ENCODE measurements at places on chromosomes 5 and 9. TPM values are rescaled to one million over a fixed set of nuclear protein-coding genes. Genes with fewer than 3 reads are reported as not detected.

NEURL1B gene
- 5.1 TPM for total RNA-seq

DMGDH gene
- 2.9 TPM for total RNA-seq

PITX1 gene
- total RNA-seq: not detected

PLEKHG4B gene
- total RNA-seq: 5.4 TPM

IFNA2 gene
- not detected for total RNA-seq

UGT3A1 gene
- 0.21 TPM for total RNA-seq

SHB gene
- total RNA-seq: 39.1 TPM

STKLD1 gene
- total RNA-seq: 0.27 TPM

CDKN2B gene
- 28.3 TPM for total RNA-seq

OR1N1 gene
- total RNA-seq: not detected

DNA sequence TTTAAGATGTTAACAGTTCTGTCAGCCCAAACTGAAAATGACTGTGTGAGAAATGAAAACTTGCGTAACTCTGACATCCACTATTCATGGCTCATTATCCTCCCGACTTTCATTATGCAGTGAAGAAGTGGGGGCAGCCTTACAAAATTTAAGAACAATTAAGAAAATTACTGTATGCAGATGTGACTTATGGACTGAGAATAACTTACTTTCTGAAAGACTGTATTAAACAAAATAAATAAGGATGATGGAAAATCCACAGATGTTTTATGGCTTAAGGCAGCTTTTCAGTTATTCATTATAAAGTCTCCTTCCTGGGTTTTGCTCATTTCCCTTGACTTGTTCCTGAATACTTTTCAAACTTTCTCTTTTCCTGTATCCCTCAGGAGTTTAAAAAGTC is 55.2 kb downstream of the GRIN3A start:
- no peak for DNase-seq

- DNase-seq: peak; percentile 7
Measured at GRCh38 chr5:123543438-123543837, 31.5 kb downstream of the CSNK1G3 start.

DNA sequence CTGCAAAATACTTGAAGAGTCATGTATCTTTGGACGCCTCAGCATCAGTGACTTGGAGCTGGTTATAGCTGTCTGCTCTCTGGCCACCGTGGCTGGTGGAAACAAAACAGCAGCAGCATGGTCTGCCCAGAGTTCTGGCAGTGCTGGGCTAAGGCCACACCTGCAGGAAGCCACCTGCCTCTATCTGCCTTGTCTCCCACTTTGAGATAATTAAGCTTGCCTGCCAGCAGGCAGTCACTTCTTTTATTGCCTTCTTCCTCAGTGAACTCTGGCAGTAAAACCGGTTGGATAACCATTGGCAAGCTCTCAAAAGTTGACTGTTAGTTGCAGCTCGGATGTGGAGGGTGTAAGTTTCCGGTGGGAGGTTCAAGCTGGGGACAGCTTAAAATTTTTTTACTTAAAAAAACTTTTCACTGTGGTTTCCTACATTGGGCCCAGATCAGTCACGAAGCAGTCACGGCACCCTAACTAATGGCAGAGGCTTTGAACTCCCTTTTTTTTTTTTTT is 4.9 kb downstream of the SMIM3 start:
- no peak for DNase-seq

DNA sequence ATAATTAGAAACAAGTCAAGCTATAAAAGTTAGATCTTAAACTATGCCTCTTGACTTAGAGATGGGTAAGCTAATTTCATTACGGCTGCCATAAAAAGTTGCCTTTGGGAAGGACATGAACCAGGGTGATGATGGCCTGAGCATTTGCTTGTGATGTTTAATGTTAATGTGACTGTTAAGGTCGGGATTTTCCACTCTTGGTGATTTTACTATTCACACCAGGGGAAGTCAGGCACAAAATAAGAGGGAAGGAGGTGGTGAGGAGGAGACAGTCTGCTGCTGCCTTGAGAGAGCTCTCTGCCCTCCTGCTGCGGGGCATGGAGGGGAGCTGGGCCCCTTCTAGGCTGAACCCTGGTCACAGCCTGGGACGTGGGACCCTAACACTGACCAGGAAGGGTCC is 34.4 kb downstream of the AHRR start:
- DNase-seq: no peak

DNA sequence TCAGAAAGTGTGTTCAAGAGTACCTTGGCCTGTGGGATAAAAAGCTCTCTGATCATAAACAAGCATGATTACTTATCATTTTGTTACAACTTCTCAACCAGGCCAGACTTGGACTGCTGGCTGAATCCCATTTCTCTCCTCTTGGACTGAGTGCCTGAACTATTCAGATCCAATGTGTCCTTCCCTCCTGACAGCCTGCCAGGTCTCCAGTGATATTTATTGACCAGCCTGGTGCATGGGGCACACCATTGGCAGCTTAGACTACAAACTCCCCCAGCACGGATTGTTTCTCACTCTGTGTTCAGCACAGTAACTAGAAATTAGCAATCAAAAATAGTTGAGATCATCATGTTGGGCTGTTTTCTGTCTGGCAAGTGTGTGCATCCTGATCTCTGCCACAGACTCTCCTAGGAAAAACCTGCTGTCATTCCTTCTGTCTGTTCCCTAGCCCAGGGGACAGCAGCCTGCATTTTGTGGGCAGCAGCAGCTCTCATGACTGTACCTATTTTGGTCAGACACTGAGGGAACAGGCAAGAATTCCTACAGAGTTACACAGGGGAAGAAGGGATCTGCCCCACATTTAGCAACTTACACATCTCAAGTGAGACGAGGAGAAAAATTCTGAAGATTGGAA is 348.1 kb downstream of the ADAMTS6 start:
- DNase-seq: no peak

DNA sequence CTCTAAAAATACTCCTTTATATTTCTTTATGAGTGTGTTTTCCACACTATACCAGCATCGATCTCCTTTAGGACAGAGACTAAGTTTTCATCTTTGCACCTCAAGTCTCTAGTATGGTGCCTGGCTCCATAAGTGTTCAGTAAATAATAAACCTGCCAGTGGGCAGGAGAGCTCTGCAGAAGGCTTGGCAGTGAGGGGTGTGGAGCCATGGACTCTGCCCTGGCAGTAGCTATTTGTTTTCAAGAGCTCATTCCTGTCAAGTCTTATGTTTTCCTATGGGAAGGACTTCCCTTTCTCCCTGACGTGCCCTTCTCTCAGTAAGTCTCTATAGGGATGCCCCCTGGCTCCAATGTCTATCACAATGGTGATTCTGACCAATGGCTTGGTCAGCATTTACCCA is 252.2 kb downstream of the PIK3R1 start:
- DNase-seq: no peak

GRCh38 chr5:73282383-73282782 is 109.4 kb downstream of the TMEM174 start:
- no peak for DNase-seq

DNA sequence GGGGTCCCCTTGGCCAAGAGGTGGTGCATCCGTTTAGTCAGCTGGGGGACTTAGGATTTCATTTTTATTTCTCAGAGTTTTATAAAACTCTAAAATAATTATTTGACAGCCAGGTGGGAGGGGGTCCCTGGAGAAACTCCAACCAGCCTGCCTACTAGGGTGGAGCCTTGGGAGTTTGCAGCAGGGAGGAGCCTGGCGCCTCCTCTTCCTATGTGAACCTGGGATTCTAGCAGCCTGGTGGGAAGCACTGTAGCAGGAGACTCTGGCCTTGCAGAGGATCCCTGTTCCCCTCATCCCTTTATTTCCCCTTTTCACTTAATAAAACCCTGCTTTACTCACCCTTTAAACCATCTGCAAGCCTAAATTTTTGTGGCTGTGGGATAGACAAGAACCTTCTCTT is 50.8 kb downstream of the FXN start:
- DNase-seq: no peak

DNA sequence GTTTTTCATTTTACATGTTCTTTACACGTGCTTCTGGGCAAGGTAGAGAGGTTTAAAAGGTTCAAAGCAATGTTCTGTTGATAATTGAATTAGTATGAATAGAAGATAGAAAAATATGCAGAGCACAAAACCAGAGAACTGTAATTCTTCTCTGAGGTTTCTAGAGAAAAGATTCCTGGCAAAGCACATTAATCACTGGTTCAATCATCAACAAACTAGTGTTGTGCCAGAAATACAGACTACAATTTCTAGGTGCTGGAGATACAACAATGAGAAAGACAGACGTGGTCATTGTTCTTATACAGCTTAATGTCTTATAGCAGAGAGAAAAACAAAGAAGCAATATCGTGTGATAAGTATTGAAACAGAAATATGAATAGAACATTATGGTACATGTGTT is 25.5 kb downstream of the MEGF9 start:
- DNase-seq: no peak

GRCh38 chr5:74738406-74738805 is 28.5 kb downstream of the GFM2 start:
- DNase-seq: no peak

- DNase-seq: no peak
Measured at GRCh38 chr5:175195698-175196656, 248.0 kb downstream of the DRD1 start.

DNA sequence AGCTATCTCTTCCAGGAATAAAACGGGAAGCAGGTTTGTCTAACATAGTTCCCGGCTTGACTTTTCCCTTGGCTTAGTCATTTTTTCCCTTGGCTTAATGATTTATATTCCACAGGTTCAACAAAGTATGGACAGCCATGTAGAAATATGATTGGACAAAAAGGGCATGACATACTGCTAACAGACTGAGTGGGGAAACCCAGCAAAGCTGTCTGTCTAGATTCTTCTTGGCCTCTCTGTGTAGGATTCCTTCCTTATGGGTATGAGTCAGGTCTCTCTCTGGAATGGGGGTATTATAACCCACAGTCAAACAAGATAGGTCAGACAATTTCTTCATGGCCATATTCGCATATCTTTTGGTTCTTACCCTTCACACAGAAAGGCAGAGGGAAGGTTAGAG is 5.7 kb upstream of the MTAP start:
- DNase-seq: no peak

DNA sequence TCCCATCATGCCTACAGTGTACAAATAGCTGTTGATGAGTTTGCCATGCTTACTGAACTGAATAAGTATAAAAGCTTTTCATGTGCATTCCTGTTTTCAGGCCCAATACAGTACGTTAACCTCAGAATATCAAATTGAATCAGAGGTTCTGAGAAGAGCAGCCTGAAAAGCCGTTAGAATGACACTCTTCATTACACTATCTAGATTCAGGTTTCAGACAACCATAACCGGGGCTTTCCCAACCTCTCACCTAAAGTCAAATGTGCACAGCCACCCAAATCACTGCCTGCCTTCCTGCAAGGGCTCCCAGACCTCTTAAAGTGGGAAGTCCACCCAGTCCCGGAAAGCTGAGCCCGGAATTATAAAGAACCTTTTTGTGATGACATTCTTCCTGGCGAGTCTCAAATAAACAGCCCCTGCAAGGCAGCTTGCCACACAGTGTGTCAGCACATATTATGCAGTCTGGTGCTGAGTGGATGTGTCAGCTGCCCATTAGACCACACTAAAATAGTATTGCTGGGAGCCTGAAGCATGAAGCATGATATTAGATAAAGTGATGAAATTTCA is 245.8 kb downstream of the TLE4 start:
- DNase-seq: peak; percentile 14

GRCh38 chr5:157245476-157245875 is 20.4 kb upstream of the CYFIP2 start:
- DNase-seq: no peak

DNA sequence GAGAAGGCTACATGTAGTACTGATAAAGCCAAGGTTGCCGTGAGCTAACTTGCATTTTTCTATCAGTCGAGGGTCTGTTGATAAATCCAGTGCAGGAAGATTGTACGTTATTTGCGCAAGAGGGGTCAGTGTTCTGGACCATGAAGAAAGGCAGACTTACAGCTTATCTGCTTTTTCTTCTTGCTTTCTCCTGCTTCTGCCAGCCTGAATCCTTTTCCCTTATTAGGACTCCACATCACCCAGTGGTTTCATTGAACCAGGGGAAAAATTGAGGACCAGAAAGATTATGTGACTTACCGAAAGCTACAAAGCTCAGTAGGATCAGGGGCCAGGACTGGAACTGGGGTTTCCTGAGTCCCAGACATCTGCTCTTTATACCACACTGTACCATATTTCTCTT is 534.6 kb upstream of the BRINP1 start:
- DNase-seq: no peak

DNA sequence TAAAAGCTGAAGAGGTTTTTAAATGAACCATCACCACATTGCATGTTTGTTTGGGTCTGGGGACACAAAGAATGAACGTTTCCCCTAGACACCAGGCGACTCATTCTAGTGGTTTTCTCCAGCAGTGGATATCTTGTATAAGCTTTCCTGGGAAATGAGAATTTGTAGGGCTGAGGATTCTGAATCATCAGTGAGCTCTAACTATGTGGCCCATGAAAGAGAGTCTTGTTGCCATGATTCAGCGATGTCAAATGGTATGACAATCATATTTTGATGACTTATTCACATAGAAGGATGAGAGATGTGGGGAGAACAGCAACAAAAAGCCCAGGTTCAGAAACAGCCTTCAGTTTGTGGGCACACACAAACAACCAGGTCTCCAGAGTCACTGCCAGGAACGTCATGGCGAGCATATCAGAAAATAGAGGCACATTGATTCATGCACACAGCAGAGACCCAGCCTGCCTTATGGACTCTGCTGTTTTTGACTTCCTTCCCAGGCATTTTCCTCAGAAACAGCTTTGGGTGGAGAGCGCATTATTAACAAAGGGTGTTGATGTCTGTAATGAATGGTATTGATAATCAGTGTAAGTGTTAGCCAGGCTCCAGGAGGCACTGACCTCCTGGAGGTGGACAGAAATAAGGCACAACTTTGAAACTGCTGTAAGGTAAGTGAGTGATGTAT is 13.3 kb downstream of the ZNF474 start:
- DNase-seq: peak; percentile 83

- no peak for DNase-seq
Measured at GRCh38 chr5:141330299-141331080, at the start of gene PCDHGA1. TSS of gene PCDHGA1 (plus strand) at chr5:141330514.

DNA sequence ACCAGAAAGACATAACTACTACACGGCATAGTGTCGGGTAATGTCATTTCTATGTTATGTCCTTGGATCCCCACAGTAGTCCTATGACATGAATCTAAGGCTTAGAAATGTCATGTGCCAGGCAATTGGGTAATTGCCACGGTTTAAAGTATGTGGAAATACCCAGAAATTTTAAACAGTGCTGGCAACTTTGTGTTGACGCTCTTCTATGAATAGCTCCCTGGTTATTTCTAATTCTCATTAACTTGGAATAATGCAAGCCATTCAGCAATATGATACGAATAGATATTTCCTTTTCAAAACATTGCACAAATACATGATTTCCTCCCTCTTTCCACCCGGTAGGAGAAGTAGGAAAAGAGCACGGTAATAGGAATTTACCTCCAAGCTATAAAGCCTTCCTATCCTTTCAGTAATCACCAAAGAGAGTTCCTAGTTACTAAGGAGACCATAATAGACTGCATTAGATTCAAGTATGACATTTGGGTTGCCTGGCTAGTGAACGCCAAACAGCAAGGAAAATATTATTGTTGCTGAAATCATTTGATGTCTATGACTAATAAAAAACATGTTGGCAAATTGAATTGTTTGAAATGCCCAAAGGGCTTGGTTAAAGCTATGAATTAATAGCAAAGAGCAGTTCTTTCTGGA is 168.4 kb downstream of the CCDC192 start:
- DNase-seq: no peak

Data from kidney epithelial cell (primary cell).